ENCODE measurements at places on chromosomes 16 and 17. TPM values are rescaled to one million over a fixed set of nuclear protein-coding genes. Genes with fewer than 3 reads are reported as not detected.

- no peak for DNase-seq
Measured at GRCh38 chr16:51409001-51409675, 258.1 kb upstream of the SALL1 start.

DNA sequence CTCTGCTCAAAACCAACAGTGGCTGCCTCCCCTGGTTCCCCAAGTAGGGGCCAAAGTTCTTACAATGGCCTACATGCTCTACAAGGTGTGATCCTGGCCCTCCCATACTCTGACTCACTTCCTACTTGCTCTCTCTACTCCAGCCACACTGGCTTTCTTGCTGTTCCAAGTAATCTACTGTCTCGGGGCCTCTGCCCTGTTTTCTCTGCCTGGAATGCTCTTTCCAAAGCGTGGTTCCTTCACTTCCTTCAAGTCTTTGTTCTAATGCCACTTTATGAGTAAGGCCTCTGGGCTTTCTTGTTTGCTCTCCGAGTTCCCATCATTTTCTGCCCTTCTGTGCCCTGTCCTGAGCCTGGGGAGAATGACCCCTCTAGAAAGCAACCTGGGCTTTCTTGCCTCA, 4.1 kb upstream of the CDH3 start:
- no peak for DNase-seq

DNA sequence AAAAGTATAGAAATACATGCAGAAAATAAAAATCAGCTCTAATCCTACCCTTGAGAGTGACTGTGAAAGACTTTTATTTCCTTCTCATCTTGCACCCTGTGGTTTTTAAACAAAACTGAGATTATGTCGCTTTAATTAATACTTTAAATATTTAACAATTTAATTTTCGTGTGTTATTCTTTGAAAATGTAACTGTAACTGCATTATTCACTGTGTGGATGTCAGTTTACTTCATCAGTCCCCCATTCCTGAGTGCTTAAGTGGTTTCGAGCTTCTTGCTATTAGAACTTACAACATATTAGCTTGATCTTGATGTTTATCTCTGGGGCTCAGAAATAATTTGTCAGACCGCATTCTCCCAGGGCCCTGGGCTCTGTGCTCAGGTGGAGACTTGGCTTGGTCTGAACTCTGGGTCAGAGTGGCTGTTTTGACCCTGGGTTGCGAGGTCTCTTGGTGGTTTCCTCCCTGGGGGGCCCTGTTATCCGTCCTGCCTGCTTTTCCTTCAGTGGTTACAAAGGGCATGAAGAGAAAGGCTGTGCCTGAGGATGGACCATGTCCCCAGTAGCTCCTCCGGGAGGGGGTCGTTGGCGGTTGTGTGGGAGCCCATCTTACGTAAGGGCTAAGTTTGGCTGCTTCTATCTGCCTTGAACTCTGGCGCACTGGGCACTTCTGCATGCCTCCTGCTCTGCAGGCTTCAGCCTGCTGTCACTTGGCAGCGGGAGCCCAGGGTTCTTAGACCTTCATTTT, 25.7 kb downstream of the AKAP1 start:
- DNase-seq: no peak

Gene CYTH1
- 56.6 TPM for total RNA-seq

- no peak for DNase-seq
Measured at GRCh38 chr16:30743716-30744115, 4.5 kb upstream of the PHKG2 start.

DNA sequence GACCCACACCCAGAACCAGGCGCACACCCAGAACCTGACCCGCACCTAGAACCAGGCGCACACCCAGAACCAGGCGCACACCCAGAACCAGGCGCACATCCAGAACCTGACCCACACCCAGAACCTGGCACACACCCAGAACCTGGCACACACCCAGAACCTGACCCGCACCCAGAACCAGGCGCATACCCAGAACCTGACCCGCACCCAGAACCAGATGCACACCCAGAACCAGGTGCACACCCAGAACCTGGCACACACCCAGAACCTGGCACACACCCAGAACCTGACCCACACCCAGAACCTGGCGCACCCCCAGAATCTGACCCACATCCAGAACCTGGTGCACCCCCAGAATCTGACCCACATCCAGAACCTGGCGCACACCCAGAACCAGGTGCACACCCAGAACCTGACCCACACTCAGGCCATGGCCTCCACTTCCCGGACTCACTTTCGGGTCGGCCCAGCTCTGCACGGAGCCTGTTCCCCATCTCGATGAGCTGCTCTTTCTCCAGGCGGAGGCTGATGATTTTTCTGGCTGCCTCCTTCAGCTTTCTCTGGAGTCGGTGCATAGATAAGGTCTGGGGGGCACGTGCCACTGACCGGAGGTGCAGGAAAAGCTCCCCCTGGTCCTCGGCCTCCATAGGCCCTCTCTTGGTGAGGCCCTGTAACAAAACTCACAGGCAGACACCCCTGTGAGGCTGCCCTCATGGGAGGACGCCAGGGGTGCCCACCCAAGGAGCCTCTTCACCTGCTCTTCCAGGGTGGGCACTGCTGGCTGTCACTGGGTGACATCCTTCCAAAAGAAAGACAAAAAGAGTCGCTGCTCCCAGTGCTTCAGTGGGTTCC, 53.3 kb upstream of the FASN start:
- DNase-seq: no peak

Gene MYL4
- not detected for total RNA-seq

- DNase-seq: no peak
Measured at GRCh38 chr17:79053251-79053925, 21.2 kb upstream of the ENGASE start.

- no peak for DNase-seq
Measured at GRCh38 chr17:60641126-60641525, 36.5 kb upstream of the BCAS3 start.

GRCh38 chr16:83162791-83163190, 536.0 kb downstream of the CDH13 start:
- no peak for DNase-seq

Gene CSNK2A2
- 38.3 TPM for total RNA-seq

GRCh38 chr17:65762973-65763372, 201.5 kb upstream of the AXIN2 start:
- no peak for DNase-seq

Gene FOXO3B
- 6.6 TPM for total RNA-seq

Gene MT1A
- 477 TPM for total RNA-seq

Gene TRAPPC2L
- total RNA-seq: 32.0 TPM

- DNase-seq: no peak
Measured at GRCh38 chr17:1872976-1873375, 43.2 kb downstream of the RPA1 start.

Gene NPW
- total RNA-seq: not detected

DNA sequence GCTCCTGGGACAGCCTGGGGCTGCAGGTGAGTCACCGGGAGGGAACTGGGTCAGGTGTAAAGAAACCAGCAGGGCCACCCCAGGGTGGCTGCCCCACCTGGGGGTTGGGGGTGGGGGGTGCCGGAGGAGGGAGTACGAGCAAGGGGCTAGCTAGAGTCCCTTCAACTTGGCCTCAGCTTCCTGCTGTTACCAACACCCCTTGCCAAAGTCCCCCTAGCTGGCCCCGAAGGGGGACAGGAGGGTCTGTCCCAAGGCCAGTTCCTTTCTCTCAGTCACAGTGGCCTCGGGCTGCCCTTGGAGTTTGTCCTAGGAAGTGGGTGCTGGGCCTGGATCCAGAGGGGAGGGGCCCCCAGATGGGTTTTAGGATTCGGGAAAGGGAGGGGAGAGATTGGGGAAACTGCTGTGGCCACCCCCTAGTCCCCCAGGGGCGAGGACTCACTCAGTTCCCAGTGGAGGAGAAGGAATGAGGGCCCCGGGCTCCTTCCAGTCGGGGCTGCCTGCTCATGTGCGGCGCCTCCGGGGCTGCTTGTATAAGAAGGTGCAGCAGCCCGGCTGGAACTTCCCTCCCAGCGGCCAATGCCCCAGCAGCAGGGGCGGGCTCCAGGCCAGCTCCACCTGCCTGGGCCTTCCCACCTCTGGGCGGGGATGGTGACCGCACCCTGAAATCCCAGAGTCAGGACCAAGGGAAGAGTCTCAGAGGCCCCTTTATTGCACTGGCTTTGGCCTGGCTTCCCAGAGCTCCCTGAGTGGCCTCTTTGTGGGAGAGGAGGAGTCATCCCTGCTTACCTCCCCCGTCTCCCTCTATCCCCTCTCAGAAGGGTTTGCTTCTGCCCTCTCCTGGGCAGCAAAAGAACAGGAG, 7.3 kb downstream of the ARHGAP27 start:
- no peak for DNase-seq

- no peak for DNase-seq
Measured at GRCh38 chr17:48630925-48631692, 5.0 kb upstream of the HOXB9 start.

DNA sequence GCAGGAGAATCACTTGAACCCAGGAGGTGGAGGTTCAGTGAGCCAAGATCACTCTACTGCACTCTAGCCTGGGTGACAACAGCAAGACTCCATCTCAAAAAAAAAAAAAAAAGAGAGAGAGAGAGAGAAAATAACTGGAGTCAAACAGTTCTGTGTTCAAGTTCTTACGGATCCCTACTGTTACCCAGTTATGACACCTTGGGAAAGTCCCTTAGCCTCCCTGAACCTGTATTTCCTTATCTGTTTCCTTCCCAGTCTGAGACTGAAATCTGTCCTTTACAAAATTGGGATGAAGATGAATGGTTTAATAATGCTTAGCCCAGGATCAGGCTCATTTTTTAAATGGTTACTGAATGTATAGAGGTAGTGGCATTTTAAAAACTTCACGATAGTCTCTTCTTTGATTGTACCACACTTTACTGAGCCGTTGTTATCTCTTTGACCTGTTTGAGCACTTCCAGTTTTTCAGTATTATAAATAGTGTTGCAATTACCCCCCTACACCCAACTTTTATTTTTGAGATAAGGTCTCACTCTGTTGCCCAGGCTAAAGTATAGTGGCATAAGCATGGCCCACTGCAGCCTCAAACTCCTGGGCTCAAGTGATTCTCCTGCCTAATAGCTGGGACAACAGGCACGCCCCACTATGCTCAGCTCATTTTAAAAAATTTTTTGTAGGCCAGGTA, 17.1 kb downstream of the ZNF768 start:
- no peak for DNase-seq

Gene FMNL1
- total RNA-seq: 23.4 TPM

GRCh38 chr17:32586666-32587065, 99.9 kb downstream of the CDK5R1 start:
- DNase-seq: no peak

DNA sequence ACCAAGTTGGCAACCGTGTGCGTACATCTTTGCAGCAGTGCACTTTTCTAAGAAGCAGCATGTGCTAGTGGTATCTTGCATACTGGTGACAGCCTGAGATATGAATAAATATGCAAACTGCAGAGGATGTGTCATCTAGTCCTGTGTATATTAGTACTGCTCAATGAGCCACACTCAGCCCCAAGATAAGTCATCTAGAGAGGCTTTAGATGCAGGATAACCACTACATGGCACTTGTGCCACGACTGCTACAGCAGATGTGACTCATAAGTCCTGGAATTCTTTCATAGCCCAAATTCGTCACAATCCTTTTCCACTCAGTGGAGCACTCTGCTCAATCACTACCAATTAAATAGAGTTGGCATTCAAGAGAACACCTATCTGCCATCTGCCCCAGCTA, 171.5 kb downstream of the AXIN2 start:
- no peak for DNase-seq

Gene BRD7
- total RNA-seq: 41.2 TPM

All from omental fat pad (tissue), 4 donors.